Ammon's horn (tissue), 1 donor: ENCODE measurements at places on chromosomes 12 and 14.

DNA sequence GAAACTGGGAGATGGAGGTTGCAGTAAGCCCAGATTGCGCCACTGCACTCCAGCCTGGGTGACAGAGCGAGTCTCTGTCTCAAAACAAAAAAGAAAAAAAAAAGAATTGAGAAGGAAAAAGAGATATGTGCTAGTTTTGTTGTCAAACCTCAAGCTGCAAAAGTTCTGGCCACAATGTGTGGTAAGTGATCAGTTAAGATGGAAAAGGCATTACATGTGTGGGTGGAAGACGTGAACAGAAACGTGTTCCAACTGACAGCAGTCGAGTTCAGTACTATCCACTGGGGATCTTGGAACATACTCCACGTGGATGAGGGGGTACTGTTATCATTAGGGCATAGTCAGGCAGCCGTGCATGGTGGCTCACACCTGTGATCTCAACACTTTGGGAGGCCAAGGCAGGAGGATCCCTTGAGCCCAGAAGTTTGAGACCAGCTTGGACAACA is 17.3 kb downstream of the GPR68 start:
- DNase-seq = no peak

DNA sequence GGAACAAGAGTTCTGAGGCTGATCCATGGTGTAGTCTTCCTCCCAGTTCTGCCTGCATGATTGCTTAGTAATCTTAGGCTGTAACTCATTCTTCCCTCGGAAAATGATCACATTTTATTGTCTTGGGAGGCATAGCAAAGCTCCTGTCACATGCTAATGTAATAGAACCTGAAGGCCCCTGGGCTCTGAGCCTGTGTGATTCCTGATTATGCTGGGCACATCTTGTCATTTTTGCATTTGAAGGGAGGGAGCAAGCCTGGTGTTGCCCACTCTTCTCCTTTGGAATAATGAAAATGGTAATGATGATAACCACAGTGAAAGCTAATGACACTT is 215.4 kb downstream of the MSRB3 start:
- no peak for DNase-seq

GRCh38 chr12:27732281-27732680 is 21.6 kb downstream of the MRPS35 start:
- no peak for DNase-seq

GRCh38 chr12:107518868-107519267 is 166.7 kb upstream of the PWP1 start:
- no peak for DNase-seq

- no peak for DNase-seq
These were observed 66.0 kb downstream of the TC2N start for GRCh38 chr14:91801358-91801757.
